ENCODE measurements at places on chromosomes 7 and 10.
A peak's percentile ranks its signal among the peaks of the same experiment; 100 is the strongest.

- no peak for DNase-seq
Measured at GRCh38 chr10:132229834-132230556, 43.2 kb downstream of the DPYSL4 start.

- no peak for DNase-seq
Measured at GRCh38 chr10:98832196-98832595, 385.5 kb upstream of the HPS1 start.

DNA sequence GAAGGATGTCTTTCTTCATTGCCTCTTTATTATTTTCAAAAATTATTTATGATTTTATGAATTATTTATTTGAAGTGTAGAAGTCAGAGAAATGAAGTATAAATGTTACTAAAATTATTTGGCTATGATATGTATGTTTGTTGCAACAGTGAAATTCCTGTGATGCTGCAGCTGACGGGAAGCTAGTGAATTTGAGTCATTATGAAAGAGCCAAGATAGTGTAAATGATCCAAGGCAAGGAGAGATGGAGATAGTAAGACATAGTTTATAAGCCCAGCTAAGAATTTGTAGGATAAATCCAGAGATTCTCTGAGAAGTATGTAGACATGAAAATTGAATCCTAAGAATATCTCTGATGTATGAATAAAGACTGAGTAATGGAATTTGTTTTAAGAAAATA, 30.8 kb downstream of the CASD1 start:
- no peak for DNase-seq

- DNase-seq: no peak
Measured at GRCh38 chr10:86671985-86672710, 3.8 kb downstream of the LDB3 start.

DNA sequence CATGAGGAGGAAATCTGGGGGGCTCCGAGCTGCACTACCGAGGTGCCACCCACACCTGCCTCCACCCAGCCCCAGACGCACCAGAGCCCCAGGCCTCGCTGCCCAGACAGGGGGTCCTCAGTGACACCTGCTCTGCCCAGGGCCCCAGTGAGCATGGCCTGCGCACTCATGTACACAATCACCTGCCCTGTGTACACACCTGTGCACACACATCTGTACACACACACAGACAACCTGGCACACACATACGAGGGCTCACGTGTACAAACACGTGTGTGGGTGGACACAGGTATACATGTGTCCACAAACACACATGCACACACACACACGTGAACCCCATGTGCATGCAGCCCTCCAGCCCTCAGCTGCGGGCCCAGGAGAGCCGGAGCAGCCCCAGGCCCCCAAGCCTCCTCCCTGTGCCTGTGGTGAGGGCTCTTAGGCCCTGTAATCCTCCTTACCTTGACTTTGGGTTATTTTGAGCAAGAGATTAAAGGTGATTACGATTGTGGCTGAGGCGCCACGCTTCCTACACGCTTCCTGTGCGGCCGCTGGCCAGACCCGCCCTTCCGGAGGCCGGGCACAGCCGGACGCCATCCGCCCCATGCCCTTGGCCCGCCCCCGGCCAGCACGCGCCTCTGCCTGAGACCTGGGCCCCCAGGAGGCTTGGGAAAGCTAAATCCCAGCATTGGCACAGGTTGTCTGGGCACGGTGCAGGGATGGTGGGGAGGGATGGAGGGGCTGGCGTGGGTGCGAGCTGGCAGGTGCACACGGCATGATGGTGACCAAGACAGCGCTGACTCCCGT, 71.9 kb downstream of the ELFN1 start:
- DNase-seq: peak; percentile 64

- no peak for DNase-seq
Measured at GRCh38 chr10:34486008-34486407, 329.1 kb downstream of the PARD3 start.

DNA sequence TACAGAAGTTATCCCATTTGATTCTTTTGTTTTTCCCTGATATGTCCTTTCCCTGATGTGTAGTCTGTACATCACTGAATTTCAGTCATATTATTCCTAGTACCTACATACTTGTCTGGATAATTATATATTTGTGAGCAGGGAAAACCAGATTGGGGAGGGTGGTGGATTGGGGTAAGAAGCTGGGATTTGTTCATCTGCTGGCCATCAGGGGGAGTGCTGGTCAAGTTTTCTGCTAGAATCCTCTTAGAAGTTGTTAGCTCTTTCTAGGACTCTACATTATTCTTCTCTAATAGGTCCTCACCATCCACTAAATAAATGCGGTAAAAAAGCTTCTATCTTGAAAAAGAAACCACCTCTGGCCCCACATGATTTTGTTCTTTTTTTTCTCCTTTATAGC, 232.7 kb upstream of the TAC1 start:
- peak; percentile 38 for DNase-seq

- DNase-seq: peak; percentile 81
Measured at GRCh38 chr7:76020031-76020714, 25.8 kb upstream of the TMEM120A start.

- peak; percentile 51 for DNase-seq
Measured at GRCh38 chr10:22475651-22476600, 130.6 kb downstream of the SPAG6 start.

- no peak for DNase-seq
Measured at GRCh38 chr7:31087351-31087750, 35.2 kb downstream of the ADCYAP1R1 start.

DNA sequence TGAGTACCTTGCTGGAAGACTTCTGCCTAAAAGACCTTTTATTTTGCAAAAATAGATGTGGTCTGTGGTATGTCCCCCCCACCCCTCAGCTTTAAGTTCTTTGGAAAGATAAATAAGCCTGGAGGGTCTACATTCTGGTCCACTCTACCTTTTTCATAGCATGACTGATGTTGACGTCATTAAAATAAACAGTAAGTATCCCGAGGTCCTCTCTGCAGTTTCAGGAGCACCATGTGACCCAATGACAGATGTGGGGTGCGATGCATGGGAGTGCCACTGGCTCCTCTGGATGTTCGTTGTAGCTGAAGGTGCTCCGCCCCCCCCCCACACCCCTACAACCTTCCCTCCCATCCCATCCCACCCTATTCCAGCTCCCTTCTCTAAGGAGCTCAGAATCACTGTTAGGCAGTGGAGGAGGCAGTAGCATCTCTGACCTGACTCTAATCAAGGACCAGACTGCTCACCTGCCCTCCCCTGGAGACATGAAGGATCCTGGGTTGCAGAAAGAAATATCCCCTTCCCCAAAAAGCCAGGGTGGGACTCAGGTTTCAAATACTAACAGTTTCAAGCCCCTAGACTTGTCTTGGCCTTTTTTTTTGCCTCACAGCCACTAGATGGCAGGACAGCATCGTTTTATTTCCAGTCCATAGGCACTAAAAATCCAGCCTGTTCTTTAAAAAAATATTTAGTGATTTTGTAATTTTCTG, 25.1 kb downstream of the CASP7 start:
- DNase-seq: peak; percentile 36

DNA sequence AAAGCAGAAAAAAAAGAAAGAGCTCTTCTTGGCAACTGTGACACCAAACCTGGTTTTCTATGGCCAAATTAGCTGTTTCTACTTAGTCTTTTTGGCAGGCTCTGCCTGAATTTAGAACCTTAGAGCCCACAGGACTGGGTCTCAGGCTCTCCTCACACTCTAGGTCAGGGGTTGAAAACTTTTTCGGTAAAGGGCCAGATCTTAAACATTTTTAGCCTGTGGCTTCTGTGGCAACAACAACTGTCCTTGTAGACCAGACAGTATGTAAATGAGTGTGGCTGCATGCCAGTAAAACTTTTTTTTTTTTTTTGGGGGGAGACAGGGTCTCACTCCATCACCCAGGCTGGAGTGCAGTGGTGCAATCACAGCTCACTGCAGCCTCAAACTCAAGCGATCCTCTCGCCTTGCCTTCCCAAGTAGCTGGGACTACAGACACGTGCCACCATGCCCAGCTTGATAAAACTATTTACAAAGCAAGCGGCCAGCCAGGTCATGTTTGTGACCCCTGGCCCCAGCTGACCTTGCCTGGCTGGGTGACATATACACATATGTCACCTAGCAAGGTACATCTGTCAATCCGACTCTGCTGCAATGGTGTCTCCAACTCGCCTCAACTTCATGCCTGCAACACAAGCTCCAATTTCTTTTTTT, 17.4 kb downstream of the KPNA7 start:
- DNase-seq: no peak

GRCh38 chr7:152709287-152710152, 33.6 kb upstream of the XRCC2 start:
- no peak for DNase-seq

DNA sequence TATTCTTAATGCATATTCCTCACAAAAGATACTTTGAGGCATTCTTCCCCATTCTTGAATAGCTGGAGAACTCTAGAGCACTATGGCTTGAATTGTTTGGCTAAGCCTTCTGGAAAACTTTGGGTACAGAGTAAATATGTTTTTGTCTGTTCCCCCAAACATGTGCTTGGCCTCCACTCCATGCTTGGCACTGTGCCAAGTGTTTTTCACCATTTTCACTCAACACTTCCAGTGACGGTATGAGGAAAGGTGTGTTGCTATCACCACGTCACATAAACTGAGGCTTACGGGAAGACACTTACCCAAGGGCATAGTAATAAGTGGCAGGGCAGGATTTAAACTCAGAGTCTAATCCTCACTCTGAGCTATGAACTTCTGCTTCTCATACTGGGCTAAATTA, 318.2 kb downstream of the WDR11 start:
- DNase-seq: no peak

DNA sequence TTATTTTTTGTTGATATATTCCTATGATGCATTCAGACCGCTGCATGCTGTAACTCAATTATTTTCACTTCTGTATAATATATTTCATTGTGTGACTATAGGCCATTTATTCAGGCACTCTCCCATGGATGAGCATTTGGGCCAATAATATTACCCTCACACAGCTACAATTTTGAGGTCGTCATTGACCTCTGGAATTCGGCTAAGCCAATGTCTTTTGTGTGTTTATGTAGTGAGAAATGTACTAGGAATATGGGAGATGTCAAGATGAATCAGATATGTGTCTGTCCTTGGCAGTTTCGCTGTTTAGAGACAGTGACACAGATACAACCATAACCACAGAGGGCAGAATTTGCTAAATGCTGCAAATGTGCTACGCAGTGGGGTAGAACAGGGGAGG, 474.2 kb downstream of the ADRA2A start:
- no peak for DNase-seq

GRCh38 chr10:43905512-43906236, 257.0 kb upstream of the ZNF32 start:
- DNase-seq: no peak

DNA sequence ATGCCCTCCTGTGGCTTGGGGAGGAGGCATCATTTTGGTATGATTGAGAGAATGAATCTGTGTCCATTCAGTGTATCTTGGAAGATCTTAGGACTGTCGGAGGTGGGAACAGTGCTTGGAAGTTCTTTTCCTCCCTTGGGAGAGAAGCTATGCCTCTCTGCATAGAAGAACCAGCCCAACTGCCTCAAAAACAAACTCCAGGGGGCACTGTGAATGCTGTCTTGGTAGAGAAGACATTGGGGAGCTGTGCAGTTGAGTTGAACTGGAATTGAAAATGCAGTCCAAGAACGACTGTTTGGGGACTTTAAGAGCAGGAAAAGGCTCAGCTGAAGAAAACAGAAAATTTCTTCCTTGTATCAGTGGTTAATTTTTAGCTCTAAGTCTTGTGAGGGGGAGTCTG, 4.9 kb upstream of the GJD4 start:
- no peak for DNase-seq

- no peak for DNase-seq
Measured at GRCh38 chr10:49560526-49560925, 21.6 kb upstream of the ERCC6 start.

DNA sequence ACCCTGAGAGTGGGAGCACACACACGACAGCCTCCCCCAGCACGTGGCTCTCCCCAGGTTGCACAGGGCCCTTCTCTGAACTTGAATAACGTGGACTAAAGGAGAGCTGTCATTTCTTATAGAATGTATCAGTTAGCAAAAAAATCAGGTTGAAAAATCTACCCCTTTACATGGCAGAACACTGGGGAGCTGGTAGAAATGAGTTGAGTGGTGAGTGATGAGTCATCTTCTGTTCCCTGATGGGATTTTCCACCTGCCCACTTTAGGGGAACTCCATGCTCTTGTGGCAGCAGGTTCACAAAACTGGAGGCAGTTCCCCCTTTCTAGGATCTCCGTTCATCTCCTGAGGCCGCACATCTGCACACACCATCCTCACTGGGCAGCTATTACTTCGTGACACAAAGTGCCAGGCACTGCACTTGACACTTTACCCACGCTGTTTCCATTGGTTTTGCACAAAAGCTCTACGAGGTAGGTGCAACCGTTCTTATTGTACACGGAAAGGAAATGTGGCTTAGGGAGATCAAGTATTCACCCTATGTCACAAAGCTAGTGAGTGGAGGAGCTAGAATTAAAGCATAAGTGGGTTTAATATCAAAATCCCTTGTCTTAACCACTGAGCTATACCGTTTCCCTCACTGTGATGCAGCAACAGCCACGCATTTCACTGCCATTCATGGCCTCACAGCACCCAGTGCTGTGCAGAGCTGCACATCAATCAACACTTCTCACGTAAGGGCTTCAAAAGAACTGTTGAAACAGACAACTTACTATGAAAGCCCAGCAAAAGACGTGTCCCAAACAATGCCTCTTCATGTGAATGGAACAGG, 80.2 kb downstream of the RNF216 start:
- no peak for DNase-seq

DNA sequence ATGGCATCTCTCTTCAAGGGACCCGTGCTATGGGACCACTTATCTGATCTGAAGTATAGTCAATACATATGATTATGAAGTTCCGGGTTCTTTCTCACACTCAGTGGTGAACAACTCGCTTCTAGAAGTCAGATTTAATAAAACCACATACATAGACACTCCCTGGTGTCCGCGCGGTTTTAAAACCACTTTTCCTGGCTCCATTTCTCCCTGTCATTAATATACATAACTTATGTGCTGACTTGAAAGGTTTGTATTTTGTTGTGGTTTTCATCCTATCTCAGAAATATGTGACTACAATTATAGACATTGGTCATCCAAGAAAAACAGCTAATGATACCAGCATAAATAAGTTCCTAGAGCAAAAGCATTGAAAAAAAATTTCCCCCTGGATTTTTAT, 34.0 kb downstream of the SVIL start:
- no peak for DNase-seq

GRCh38 chr10:13890233-13891127, 303.7 kb downstream of the PRPF18 start:
- DNase-seq: no peak

- no peak for DNase-seq
Measured at GRCh38 chr10:5565671-5566581, 41.2 kb downstream of the CALML3 start.

- DNase-seq: no peak
Measured at GRCh38 chr10:121468726-121469125, 129.5 kb downstream of the FGFR2 start.

DNA sequence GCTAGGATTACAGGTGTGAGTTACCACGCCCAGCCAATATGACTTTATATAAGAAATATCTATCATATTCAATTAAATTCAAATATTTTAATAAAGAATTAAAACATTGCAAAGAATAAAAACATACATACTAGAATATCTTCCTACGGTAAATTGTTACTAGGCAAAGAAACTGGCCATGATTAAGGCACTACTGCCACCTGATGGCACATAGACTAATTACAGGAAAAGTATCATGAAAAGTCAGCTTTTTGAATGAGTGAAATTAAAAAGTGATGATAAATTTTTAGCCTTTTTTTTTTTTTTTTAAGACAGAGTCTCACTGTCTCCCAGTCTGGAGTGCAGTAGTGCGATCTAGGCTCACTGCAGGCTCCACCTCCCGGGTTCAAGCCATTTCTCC, 30.9 kb downstream of the MRPS33 start:
- DNase-seq: no peak
